ENCODE measurements at places on chromosomes 7 and 10. TPM values are rescaled to one million over a fixed set of nuclear protein-coding genes. Genes with fewer than 3 reads are reported as not detected.

DNA sequence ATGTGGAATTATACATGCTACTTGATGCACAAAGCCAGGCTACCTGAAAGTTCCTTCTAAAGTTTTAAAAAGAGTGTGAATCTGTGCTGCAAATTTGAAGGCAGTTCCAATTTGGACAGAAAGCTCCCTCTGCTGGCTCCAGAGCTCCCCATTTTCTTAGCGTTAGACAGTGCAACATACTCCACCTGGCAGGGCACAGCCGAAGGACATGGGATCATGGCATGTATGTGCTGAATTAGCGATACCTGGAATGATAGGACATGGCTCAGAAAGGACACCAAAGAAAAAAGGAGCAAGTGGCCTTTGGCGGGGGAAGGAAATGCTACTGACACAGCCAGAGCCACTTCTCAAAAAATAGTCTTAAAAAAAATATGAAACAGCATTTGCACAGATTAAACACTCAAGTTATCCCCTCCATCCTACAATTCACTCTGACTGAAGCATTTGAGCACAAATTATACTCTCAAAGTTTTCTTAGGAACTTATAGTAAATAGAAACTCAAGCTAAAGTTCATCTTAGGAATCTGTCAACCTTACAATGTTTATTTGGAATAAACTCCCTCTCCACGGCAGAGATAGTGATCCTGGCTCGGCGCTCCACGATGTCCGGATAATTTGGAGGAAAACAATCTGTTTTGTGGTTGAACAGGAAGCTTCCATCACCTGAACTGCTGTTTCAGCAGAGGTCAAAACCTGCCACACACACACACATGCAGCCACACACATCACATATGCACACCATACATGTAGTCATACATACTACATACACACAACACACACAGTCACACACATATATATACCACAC is 80.0 kb downstream of the C7orf25 start:
- H3K4me3 ChIP-seq = no peak overlapping the region
- H3K4me1 ChIP-seq = 0 out of 2 replicates have a peak, but pooled peaks cover 6% of the 10 kb centered on the region
- H3K27me3 ChIP-seq = no peaks in the 10 kb centered on the region
- peak; percentile 63 for DNase-seq

- DNase-seq = no peak
- H3K27ac ChIP-seq = no peak overlapping the region
- no peak overlapping the region for H3K4me3 ChIP-seq
- H3K27me3 ChIP-seq = no peaks in the 10 kb centered on the region
- no peaks in the 10 kb centered on the region for H3K36me3 ChIP-seq
Observed at GRCh38 chr10:122554131-122555036, 6.2 kb upstream of the DMBT1 start.

- no peak for DNase-seq
- H3K27me3 ChIP-seq = no peaks in the 10 kb centered on the region
- H3K36me3 ChIP-seq = no peaks in the 10 kb centered on the region
- no peak overlapping the region for H3K27ac ChIP-seq
- H3K4me3 ChIP-seq = no peak overlapping the region
- H3K4me1 ChIP-seq = no peaks in the 10 kb centered on the region
Observed at GRCh38 chr7:158252837-158253669, 334.6 kb downstream of the PTPRN2 start.

DNA sequence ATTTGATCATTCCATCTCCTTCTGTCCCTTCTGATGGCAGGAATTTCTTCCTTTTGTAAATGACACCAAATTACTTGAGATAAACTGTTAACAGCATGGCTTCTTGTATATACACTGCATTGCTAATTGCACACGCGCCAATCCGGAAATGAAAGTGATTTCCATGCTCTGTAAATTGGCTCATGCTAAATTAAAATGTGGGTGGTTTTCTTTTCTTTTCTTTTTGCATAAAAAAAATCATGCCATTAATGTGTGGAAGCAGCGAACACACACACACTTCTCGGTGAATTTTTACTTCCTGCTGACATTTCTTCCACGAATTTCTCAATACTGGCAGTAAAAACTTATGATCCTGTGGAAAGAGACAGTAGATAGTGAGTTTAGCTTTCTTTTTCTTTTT is 123.1 kb upstream of the CCDC6 start:
- no peak overlapping the region for H3K4me3 ChIP-seq
- peaks cover 10% of the 10 kb centered on the region for H3K4me1 ChIP-seq
- no peak overlapping the region for H3K27ac ChIP-seq
- no peak for DNase-seq
- H3K27me3 ChIP-seq = no peaks in the 10 kb centered on the region

PDCD11 gene
- 67.0 TPM for total RNA-seq

GRCh38 chr10:108352771-108353170 is 1188.3 kb upstream of the SORCS1 start:
- H3K4me3 ChIP-seq = no peak overlapping the region
- DNase-seq = no peak
- H3K27me3 ChIP-seq = no peaks in the 10 kb centered on the region
- H3K4me1 ChIP-seq = no peaks in the 10 kb centered on the region
- no peak overlapping the region for H3K27ac ChIP-seq

- DNase-seq = no peak
- H3K27ac ChIP-seq = no peak overlapping the region
- H3K36me3 ChIP-seq = no peaks in the 10 kb centered on the region
- H3K4me1 ChIP-seq = no peaks in the 10 kb centered on the region
- no peak overlapping the region for H3K4me3 ChIP-seq
- H3K27me3 ChIP-seq = peaks cover 32% of the 10 kb centered on the region
Observed at GRCh38 chr10:100568912-100569311, 33.2 kb downstream of the HIF1AN start.

- no peaks in the 10 kb centered on the region for H3K27me3 ChIP-seq
- no peak overlapping the region for H3K4me3 ChIP-seq
- no peaks in the 10 kb centered on the region for H3K36me3 ChIP-seq
- DNase-seq = no peak
- H3K4me1 ChIP-seq = peaks cover 16% of the 10 kb centered on the region
Observed at GRCh38 chr10:103766751-103767505, 88.4 kb downstream of the SH3PXD2A start.

GRCh38 chr7:156792611-156793010 is 100.4 kb downstream of the LMBR1 start:
- H3K27me3 ChIP-seq = no peaks in the 10 kb centered on the region
- no peak for DNase-seq
- no peaks in the 10 kb centered on the region for H3K36me3 ChIP-seq
- peaks cover 30% of the 10 kb centered on the region for H3K4me1 ChIP-seq
- H3K27ac ChIP-seq = no peak overlapping the region

DNA sequence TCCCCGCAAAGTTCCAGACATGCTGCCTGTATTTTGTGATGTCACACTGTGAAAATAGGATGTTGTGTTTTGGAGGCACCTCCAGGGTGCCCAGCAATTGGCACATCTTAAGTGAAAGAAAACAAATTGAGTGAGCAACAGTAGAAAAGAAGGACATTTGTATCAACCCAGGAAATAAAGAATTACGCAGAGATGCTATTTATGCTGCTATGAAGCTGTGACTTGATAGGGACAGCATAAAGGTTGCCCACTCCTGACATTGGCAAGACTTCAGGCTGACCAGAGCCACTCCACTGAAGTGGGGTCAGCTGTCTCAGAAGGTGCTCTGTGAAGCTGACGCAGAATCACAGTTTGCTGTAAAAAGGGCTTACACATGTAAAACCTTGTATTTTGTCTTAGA is 729.9 kb upstream of the GALNT17 start:
- DNase-seq = no peak
- no peaks in the 10 kb centered on the region for H3K36me3 ChIP-seq
- no peaks in the 10 kb centered on the region for H3K27me3 ChIP-seq
- H3K4me3 ChIP-seq = no peak overlapping the region
- H3K4me1 ChIP-seq = no peaks in the 10 kb centered on the region
- H3K27ac ChIP-seq = no peak overlapping the region

- H3K36me3 ChIP-seq = no peaks in the 10 kb centered on the region
- H3K4me3 ChIP-seq = no peak overlapping the region
- H3K4me1 ChIP-seq = no peaks in the 10 kb centered on the region
- no peak overlapping the region for H3K27ac ChIP-seq
Observed at GRCh38 chr10:111106081-111106480, 29.3 kb downstream of the ADRA2A start.

DNA sequence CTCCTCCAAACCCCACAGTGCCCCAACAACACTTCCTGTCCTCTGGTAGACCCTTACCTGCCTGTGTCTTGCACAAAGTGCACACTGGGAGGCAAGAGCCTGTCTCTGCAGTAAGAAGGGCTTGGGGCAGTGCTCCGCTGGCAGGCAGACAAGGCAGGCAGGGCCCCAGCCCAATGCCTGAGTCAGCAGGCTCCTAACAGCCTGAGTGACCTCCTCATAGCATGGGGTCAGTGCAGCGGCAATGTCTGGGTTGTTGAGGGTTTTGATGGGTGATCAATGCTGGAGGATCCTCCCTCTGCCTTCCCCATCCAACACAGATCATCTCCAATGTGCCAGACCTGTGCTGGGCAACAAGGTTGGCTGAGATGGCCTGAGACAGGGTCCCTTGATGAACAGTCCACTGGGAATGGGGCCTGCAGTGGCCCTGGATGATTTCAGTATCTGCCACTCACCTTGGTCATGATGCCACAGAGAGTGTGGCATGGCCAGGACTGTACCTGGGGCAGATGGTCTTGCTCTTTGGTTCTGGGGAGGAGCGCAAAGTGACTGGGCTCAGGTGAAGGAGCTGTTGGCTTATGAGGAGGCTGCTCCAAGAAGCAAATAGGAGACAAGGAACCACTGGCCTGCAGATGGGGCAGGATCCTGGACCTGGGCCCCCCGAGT is 55.6 kb upstream of the CAMK2B start:
- no peak for DNase-seq
- H3K36me3 ChIP-seq = no peaks in the 10 kb centered on the region
- no peak overlapping the region for H3K27ac ChIP-seq
- no peak overlapping the region for H3K4me3 ChIP-seq

HOXA4 gene
- not detected for total RNA-seq

USP6NL gene
- 23.0 TPM for total RNA-seq

SPRN gene
- total RNA-seq = not detected

- no peak for DNase-seq
- H3K36me3 ChIP-seq = no peaks in the 10 kb centered on the region
- no peaks in the 10 kb centered on the region for H3K27me3 ChIP-seq
- no peak overlapping the region for H3K27ac ChIP-seq
Observed at GRCh38 chr10:98396096-98397063, 18.6 kb downstream of the PYROXD2 start.

- peak; percentile 85 for DNase-seq
- peaks cover 4% of the 10 kb centered on the region for H3K4me1 ChIP-seq
- peak overlapping the region; percentile 43 for H3K4me3 ChIP-seq
- peaks cover 15% of the 10 kb centered on the region for H3K27me3 ChIP-seq
Observed at GRCh38 chr10:79562135-79562756, 2.0 kb upstream of the SFTPA2 start.

DNA sequence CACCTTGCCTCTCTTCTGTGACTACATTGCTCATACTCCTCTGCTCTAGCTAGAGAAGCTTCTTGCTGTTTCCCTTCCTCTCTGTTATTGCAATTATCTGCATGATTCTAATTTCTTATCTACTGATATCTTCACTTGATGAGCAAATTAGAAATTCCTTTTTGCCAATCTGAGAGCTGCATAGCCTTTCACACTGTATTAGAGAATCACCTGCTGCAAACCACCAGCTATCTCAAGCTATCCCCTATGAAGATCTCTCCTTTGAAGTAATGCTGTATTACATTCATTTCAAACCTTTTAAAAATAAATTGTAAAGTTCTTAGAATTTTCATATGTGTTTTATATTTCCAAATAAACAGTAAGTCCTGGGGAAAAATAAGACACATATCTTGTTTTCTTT is 89.0 kb upstream of the ZNF804B start:
- H3K27me3 ChIP-seq = no peaks in the 10 kb centered on the region
- DNase-seq = no peak
- no peaks in the 10 kb centered on the region for H3K36me3 ChIP-seq
- H3K4me3 ChIP-seq = no peak overlapping the region

- no peaks in the 10 kb centered on the region for H3K27me3 ChIP-seq
- no peak overlapping the region for H3K27ac ChIP-seq
- no peak for DNase-seq
- H3K4me1 ChIP-seq = no peaks in the 10 kb centered on the region
- H3K36me3 ChIP-seq = no peaks in the 10 kb centered on the region
Observed at GRCh38 chr10:130483691-130484467, 347.7 kb downstream of the GLRX3 start.

CLRN3 gene
- not detected for total RNA-seq

GRM8 gene
- total RNA-seq = 6.6 TPM

DNA sequence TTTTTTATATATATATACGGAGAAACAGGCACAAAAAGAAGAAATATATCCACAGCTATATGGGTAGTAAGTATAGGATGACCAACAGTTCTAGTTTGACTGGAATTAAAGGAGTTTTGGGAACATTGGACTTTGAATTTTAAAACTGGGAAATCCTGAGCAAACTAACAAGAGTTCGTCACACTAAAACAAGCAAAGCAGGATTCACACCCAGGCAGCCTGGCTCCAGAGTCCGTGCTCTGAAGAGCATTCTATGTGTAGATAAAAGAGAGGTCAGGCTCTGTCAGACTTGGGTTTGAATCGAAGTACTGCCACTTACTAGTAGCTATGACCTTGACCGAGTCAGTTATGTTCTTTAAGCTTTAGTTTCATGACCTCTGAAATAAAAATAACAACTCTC is 191.0 kb downstream of the DNAH11 start:
- no peak overlapping the region for H3K4me3 ChIP-seq
- H3K27ac ChIP-seq = no peak overlapping the region
- DNase-seq = no peak
- no peaks in the 10 kb centered on the region for H3K36me3 ChIP-seq
- no peaks in the 10 kb centered on the region for H3K27me3 ChIP-seq
- H3K4me1 ChIP-seq = no peaks in the 10 kb centered on the region

TMEM273 gene
- not detected for total RNA-seq

NEBL gene
- total RNA-seq = 9.5 TPM

VWDE gene
- 35.3 TPM for total RNA-seq

DNA sequence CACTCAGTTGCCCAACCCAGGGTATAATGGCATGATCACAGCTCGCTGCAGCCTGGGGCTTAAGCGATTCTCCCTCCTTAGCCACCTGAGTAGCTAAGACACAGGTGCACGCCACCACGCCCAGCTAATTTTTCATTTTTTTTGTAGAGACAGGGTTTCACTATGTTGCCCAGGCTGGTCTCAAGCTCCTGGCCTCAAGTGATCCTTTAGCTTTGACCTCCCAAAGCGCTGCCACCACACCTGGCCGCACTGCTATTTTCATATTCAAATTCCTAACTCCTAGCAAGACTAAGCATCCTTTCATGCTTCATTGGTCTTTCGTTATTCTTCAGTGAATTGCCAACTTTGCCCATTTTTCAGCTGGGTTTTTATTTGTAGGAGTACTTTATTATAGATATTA is 30.4 kb upstream of the DAGLB start:
- peaks cover 10% of the 10 kb centered on the region for H3K4me1 ChIP-seq
- H3K27me3 ChIP-seq = no peaks in the 10 kb centered on the region
- DNase-seq = no peak
- H3K36me3 ChIP-seq = no peaks in the 10 kb centered on the region
- no peak overlapping the region for H3K4me3 ChIP-seq
- H3K27ac ChIP-seq = no peak overlapping the region

CYP3A7 gene
- total RNA-seq = not detected

GRCh38 chr10:96878057-96878456 is 46.0 kb downstream of the LCOR start:
- H3K27ac ChIP-seq = no peak overlapping the region
- H3K27me3 ChIP-seq = no peaks in the 10 kb centered on the region
- no peak overlapping the region for H3K4me3 ChIP-seq
- no peaks in the 10 kb centered on the region for H3K36me3 ChIP-seq
- DNase-seq = no peak
- H3K4me1 ChIP-seq = 0 out of 2 replicates have a peak, but pooled peaks cover under 1% of the 10 kb centered on the region

CHN2 gene
- total RNA-seq = 7.5 TPM

All from GM23338 (cell line).